ENCODE measurements at places on chromosomes 2 and 18. TPM values are rescaled to one million over a fixed set of nuclear protein-coding genes. Genes with fewer than 3 reads are reported as not detected.

DNA sequence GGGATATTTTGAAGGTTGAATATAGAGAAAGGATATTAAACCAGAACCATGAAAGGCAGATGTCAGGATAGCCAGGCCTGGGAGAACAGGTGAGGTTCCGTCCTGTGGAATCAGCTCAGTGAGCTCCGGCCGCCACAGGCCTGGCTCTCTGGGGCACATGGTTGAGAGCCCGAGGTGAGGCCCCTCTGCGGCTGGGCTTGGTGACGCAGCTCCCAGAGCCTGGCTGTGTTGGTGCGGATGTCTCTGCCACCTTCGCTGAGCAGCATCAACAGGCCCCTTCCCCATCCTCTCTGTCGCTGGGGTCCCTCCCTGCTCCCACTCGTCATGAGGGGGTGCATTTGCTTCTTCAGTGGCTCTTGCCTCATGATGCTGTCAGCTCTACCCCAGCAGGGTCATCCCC lies 70.7 kb upstream of the PXDN start:
- DNase-seq, result no peak

DNA sequence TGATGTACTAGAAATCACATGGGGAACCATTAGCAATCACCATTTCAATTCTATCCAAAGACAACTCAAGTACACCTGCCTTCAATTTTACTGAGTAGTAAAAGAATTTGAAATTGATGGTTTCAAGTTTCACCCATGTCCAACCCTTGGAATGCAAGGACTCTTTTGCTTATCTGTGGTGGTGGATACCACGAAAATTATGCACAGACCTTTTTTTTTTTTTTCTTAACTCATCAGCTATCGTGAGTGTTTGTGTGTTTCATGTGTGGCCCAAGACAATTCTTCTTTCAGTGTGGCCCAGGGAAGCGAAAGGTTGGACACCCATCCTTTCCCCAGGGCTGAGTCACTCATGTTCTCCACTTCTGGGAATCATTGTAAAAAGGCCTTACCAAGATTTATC lies 23.1 kb downstream of the ID2 start:
- DNase-seq, result no peak

DNA sequence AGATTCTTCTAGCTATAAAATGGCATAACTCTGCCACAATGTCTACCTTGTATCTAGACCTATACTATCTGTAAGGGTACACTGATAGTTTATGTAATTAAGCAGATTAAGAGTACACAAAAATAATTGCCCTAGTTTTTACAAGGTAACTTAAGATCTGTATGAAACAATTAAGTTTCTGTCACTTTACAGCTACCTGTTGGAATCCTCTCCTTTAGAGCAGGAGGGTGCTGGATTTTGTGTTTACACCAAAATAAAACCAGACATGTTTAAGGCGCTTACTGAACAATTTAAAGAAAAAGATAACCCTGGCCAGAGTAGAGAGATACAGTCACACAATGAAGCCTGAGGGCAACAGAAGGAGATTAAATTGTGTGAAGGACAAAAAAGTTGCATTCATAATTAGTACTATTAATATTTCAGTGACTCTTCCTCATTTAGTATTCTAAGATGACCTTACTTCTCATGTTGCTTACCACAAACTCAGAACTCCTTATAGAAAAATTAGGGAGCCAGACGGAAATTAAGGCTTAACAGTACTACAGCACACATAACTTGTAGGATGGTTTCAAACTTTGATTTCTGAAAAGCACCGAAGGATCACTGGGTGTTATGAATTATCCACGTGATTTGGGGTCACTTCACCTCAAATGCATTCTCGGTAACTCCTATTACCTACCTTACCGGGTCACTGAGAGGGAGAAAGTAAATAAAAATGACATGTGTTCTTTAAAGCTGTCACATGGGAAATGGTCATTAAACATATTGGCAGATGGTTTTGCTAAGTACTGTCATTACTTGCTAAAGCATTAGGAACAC lies 1.0 kb downstream of the DARS1 start:
- no peak for DNase-seq

DNA sequence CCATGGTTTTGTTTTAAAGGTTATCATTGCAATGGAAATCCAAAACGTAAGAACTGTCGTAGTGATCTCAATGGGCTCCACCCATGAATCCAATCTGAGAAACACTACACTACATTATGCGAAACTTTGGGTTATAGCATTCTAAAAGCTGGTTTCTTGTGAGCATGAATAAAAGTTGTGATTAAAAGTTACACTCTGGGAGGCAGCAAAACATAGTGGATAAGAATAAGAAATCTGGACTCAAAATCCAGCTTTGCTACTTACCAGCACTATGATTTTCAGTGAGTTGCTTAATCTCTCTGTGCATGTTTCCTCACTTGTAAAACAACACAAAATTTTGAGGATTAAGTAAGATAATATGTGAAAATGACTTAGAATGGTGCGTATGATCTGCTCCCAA lies 25.7 kb upstream of the THOC1 start:
- peak; percentile 29 for DNase-seq

Gene PAX8
- 5.4 TPM for total RNA-seq

Gene CTDP1
- total RNA-seq, result 8.3 TPM

All from RPMI7951 (cell line).